OCI-LY7 (cell line): ENCODE measurements at places on chromosomes 1 and 21. TPM values are rescaled to one million over a fixed set of nuclear protein-coding genes. Genes with fewer than 3 reads are reported as not detected.

CALML6 gene
- 2.4 and 5.1 TPM in 2 replicates for total RNA-seq

COL9A2 gene
- total RNA-seq = 19.3 and 21.4 TPM in 2 replicates

SLC1A7 gene
- total RNA-seq = not detected in 2 replicates

TMEM234 gene
- total RNA-seq = 17.5 and 24.5 TPM in 2 replicates

VWA1 gene
- total RNA-seq = not detected in 2 replicates

CD84 gene
- total RNA-seq = 22.2 and 28.8 TPM in 2 replicates
